ENCODE measurements at places on chromosomes 6 and 20.

- DNase-seq, result no peak
These were observed 290.0 kb downstream of the PACRG start for GRCh38 chr6:163017801-163018200.

DNA sequence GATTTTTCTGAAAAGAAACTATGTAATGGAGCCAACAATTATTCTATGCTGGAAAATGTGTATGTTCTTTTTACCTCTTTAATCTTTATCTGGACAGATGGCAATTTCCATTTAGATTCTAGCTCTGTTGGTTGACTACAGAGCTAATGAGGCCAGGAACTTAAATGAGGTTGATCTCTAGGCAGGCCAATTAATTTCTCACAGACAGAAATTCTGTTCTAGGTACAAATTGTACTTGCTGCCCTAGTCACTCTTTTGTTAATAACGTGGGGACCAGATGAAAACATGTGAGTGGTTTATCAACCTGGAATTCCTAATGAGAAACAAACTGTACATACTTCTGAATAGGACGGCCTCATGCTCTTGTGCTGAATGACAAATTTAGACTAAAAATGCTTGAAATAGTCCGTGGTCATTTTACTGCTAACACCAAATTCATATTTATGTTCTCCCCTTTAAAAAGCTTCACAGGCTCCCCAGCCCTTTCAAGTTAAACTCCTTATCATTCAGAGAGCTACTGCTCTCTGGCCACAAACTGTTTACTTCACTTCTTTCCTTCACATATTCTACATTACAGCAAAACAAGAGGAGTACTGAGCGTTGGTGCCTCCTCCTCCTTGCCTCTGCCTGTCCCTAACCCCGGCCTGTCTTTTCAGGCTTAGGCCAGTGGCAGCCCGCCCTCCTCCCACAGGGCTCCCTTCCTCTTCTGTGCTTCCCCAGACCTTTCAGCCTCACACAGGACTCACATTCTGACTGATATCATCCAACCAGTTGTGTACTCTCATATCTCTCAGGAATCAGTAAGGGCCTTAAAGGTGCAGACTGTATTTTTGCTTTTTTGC is 41.4 kb downstream of the DTNBP1 start:
- DNase-seq, result no peak

- no peak for DNase-seq
These were observed 9.1 kb downstream of the MTRF1L start for GRCh38 chr6:152993431-152993830.

- DNase-seq, result no peak
These were observed 54.3 kb upstream of the CNR1 start for GRCh38 chr6:88220493-88220892.

DNA sequence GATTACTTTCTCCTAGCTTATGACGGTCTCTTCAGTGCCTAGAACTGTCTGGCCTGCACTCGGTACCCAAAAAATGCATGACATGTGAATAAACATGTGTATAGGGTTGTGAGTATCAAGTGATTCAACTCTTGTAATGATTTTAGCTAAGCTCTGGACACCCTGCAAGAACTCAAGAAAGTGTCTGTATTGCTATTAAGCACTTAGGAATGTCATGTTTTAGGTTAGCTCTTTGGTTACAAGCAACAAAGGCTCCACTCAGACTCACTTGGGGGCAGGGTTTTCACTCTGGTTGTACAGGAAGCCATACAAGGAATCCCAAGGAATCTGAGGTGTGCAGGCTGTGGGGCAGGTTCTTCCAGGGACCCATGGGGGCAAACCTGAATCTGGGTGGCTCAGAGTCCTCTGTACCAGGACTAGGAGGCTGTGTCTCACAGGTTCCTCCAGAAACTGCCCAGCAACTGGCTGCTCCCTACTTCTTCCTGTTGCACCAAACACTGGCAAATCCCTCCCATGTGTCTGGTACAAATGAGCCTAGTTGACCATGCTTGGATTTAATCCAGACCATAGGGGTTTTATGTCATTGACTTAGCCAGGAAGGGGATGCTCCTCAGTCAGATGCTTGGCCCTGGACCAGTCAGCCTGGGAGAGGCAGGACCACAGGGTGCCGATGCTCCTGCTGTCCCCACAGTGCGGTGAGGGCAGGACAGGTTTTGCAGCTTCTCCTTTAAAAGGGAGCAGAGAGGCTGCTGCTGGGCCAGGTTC is 77.9 kb upstream of the CDH4 start:
- no peak for DNase-seq

DNA sequence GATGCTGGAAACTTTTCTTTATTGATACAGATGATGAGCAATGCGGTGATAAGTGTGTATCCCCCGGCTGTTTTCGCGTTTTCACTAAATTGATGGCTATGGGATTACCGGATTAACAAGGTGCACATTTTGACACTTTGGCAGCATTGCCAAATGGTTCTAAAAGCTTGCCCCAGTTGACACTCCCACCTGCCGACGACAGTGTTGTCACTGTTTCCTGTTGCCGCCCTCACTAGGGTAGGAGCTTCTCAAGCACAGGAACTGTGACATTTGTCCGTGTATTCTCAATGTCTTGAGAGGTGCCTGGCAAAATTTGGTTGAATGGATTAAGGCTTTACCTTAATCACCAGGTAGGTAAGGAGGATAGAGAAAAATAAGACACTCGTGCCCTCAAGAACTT is 9.8 kb upstream of the MAPK13 start:
- peak; percentile 56 for DNase-seq

DNA sequence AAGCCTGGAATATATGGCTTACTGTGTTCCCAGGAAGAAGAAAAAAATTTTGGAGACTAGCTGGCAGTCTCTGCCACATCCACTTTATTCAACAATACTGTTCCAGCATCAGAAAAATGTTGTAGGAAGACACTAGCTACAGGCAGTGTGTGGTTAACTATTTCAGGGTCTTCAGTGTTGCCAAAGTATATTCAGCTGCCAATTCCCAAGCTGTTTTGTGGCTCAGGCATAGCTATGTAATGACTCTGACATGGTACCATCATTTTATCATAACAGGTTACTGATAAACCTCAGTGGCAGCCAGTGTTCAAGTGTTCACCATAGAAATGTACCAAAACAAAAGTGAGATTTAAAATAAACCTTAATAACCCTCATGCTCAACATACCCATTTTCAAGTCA is 503.1 kb downstream of the ADGRB3 start:
- no peak for DNase-seq

- DNase-seq, result no peak
These were observed 250.0 kb downstream of the UST start for GRCh38 chr6:148996815-148997214.

GRCh38 chr6:151948002-151948743 is 140.7 kb downstream of the ESR1 start:
- no peak for DNase-seq

- DNase-seq, result no peak
These were observed 301.3 kb downstream of the QKI start for GRCh38 chr6:163715846-163716245.

GRCh38 chr20:55004044-55004443 is 528.7 kb downstream of the DOK5 start:
- DNase-seq, result no peak

- DNase-seq, result no peak
These were observed 49.3 kb upstream of the ARID1B start for GRCh38 chr6:156727715-156728385.

DNA sequence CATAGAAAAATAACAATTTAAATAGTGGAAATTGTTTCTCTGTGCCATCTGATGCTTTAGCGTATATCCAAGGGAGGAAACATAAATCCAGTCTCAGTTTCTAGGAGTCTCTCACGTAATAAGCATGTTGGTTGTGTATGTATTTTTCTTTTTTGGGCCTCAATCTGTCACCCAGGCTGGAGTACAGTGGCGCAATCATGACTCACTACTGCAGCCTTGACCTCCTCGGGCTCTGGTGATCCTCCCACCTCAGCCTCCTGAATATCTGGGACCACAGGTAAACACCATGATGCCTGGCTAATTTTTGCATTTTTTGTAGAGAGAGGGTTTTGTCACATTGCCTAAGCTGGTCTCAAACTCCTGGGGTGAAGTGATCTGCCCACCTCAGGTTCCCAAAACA is 78.6 kb upstream of the PLN start:
- DNase-seq, result no peak

DNA sequence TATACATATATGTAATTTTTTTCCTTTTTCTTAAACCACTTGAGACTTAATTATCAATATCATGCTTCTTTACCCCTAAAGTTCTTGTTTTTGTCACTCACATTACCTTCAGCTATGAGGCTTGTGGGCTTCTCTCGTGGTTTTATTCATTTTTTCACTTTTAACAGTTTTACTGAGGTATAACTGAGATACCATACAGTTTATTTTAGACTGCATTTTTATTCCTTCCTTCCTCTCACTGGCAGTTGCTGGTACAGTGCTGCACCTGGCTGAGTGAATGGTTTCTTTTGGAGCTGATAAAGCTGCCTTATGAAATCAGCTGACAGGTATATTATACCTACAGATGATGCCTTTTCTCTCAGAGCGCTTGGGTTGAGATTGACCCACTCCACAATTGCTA is 54.4 kb downstream of the LRP11 start:
- DNase-seq, result no peak

GRCh38 chr20:32070690-32071213 is 18.7 kb downstream of the HCK start:
- DNase-seq, result no peak

- DNase-seq, result no peak
These were observed 576 bp downstream of the MAPK13 start for GRCh38 chr6:36130667-36131510.

DNA sequence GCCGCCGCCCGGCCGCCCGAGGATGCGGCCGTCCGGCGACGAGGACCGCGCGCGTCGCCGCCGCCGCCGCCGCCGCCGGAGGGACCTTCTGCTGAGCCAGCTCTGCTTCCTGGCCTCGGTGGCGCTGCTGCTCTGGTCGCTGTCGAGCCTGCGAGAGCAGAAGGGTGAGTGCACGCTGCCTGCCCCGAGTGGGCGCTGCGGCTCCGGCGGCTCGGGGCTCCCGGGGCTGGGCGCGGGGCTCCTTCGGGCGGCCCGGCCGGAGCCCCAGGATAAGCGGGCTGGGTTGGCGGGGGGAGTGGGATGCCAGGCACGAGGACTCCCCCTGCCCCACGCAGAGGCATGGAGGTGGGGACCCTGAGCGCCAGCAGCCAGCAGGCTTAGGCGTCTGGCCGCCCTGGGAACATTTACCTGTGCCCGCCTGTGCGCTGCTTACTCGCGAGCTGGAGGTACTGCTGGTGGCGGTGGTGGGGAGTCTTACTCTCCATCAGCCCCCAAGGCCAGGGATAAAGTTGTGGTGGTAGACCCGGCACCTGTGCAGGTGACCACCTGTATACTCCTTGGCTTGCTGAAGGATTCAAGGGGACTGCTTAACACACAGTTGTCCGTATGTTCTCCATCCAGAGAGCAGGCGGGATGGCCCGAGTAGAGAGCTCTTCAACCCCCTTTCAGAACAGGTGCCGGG is 520 bp downstream of the SLC24A3 start:
- DNase-seq, result no peak

DNA sequence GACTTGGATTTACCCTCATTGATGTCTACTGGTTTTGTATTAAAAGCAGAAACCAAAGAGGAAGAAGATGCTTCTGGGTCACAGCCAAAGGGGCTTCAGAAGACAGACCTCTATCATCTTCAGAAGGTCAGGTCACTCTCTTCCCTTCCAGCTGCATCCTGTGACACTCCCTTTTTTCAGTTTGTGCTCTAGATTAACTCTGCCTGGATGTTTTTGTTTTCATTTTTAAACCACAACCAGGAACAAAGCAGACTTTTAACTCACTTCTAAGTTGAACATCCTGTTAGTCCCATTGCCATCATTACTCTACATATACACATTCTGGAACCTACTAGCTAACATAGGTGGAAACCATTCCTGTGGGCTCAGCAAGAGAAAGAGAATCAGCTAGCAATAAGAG is 45.2 kb downstream of the AKIRIN2 start:
- DNase-seq, result no peak
